ENCODE measurements at places on chromosomes 11 and 22. TPM values are rescaled to one million over a fixed set of nuclear protein-coding genes. Genes with fewer than 3 reads are reported as not detected.

The DRG1 gene
- 49.3 TPM for total RNA-seq

The FAM227A gene
- 6.5 TPM for total RNA-seq

The BSCL2 gene
- 499 TPM for total RNA-seq

The KRTAP5-1 gene
- total RNA-seq: not detected

The LMO2 gene
- 24.1 TPM for total RNA-seq

The OR5W2 gene
- not detected for total RNA-seq

The PIH1D2 gene
- total RNA-seq: 2.0 TPM

The OR5L2 gene
- total RNA-seq: not detected

The RAG1 gene
- total RNA-seq: 0.63 TPM

The SPTBN2 gene
- 223 TPM for total RNA-seq

The MPEG1 gene
- 2.2 TPM for total RNA-seq

DNA sequence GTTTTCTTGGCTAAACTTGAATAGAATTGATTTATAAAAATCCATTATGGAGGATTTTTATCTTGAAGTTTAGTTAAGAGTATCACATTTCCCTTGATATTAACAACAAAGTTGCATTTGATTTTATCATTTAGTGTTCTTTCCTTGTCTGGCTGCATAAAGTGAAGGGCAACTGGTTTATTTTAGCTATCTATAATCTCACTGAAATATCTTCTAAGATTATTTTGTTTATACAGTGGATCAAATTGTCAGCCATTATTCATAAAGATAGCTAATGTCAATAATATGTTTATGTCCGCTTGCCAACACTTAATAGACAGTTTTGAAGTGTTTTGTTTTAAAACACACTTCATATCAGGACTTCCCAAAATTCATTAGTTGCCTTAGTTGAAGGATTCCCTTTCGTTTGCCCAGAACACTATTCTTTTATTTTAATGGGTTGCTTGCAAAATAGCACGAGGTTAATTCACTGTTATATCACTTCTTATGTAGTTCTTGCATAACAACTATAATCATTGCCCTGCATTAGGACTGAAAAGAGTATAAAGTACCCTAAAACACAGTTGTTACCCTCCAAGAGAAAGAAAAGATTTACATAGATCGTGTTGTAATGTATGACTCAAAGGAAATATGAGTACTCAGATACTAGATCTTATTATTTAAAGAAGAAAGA, 73.0 kb downstream of the MSANTD4 start:
- no peak for DNase-seq

- DNase-seq: peak; percentile 66
Measured at GRCh38 chr22:50399751-50400331, 56.7 kb downstream of the PPP6R2 start.

DNA sequence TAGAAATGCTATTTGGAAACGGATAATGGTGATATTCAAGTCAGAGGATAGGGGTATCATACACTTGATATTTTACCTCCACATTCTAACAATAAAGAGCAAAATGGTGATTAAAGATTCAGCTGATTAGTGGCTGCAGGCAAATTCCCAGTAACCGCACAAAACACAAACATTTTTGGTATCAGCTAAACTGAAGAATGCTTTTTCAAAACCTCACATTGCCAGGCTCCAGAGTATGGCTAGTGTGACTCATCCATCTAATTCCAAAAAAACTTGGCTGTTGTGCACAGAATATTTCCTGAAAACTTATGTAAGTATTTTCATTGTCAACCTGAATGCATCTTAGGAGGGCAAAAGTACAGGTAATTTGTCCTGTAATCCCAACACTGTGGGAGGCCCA, 10.9 kb downstream of the SRPRA start:
- no peak for DNase-seq

DNA sequence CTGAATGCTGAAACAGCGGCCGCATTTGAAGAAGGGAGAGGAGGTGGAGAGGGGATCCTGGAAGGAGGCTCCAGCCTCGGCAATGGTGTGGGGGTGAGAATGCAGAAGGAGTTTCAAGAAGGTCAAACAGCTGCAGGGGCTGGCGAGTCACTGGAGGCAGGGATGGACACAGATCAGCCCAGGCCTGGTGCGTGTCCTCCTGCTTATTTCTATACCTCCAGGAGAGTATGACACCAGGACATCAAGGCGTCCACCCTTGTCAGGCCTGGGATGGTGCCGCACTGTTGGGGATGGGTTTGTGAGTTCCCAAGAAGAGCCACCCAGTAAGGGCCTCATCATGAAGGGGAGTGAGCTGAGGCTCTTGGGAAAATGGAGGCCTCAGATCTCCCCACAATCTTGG, 23.1 kb downstream of the IGLL1 start:
- DNase-seq: no peak

GRCh38 chr11:118799372-118799771, 8.4 kb upstream of the DDX6 start:
- DNase-seq: no peak

GRCh38 chr11:6012035-6012668, 5.4 kb upstream of the OR56A4 start:
- DNase-seq: no peak

DNA sequence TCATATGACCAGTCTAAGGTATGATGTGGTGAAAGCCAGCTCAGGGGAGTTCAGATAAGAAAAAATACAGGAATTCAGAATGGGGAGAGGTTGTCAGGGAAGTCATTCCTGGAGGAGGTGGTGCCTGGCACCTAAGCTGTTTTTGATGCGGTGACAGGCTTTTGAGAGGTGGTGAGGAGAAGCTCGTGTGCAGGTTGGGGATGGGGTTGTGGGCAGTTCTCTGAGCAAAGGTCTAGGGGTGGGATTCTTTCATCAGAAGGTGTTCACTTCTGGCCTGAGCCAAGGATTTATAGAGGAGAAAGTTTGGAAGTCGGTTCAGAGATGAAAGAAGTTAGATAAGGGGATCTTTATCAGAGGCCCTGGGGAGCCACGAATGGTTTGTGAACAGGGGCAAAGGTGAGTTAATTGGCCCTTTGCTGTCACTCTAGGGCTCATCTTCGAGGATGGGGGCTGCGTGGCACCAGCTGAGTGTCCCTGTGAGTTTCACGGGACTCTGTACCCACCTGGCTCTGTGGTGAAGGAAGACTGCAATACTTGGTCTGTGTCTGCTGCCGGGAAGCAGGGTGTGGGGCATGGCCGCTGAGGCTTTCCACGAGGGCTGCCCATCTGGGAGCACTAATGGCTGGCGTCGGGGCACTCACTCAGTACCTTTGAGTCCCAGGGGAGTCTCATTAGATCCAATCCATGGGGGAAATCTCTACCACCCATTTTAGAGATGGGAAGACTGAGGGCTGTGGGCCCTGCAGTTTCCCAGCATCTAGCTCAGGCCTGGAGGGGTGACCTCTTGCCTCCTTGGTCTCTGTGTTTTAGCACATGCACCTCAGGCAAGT, 13.4 kb downstream of the OTOG start:
- DNase-seq: no peak

GRCh38 chr11:68958211-68958610, 22.6 kb downstream of the MRGPRD start:
- DNase-seq: no peak

GRCh38 chr22:40862537-40862936, 624 bp upstream of the DNAJB7 start:
- no peak for DNase-seq

GRCh38 chr22:31155422-31155821, 4.6 kb upstream of the RNF185 start:
- no peak for DNase-seq

GRCh38 chr11:9302448-9302847, 11.9 kb downstream of the TMEM41B start:
- no peak for DNase-seq

DNA sequence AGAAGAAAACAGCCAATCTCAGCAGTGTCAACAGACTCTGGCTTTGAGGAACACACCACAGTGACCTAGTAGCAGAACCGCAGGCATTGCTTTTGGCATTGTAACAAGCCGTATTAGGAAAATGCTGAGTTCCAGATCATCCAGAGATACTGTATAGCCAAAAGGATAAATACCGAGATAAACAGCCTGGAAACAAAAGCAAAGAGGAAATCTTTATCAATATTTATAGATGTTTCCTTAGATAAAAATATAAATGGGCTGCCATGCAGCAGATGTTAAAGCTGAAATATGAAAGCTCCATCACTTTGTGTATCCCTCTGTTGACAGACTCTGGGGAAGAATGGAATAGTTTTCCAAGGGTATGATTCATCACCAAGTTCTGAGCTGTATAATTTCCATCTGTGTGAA, 98.9 kb upstream of the TP53AIP1 start:
- DNase-seq: no peak

GRCh38 chr22:32901925-32902324, 100.4 kb downstream of the TIMP3 start:
- DNase-seq: no peak

DNA sequence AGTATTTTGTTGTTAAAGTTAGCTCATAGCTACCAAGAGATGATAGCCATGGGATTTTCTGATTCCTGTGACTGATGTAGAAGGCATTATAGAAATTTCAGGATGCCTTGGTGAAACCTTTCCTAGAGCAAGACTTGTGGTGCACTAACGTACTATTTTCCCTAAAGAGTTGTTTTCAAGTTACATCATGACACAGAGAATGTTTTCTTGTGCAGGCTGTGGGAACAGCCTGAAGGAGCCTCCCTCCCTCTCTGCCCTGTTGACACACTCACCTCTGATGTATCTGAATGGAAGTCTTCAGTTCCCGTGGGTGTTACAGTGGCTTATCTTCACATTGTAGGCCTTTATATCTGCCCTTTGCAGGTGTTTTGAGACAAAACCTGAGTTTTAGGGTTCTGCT, 121.6 kb downstream of the LDLRAD3 start:
- DNase-seq: no peak

DNA sequence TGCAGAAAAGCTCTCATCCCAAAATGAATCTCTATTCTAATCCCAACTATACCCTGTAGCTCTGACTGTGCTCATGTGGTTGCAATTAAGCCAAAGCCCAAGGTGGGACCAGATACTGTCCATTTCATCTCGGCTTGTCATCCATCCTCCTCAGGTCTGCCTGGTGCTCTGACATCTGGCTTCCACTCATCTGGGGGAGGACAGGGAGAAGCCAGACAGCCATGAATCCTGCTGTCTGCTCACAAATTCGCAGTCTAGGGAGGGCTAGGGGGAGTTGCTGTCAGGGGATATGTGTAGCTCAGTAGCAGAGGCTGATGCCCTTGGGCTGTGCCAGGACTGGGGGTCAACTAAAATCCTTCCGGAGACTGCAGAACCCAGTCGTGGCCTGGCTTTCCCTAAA, 167.1 kb downstream of the ETS1 start:
- no peak for DNase-seq

GRCh38 chr11:10807493-10808234, 1.1 kb downstream of the EIF4G2 start:
- DNase-seq: peak; percentile 72

GRCh38 chr22:19234126-19234896, 55.8 kb upstream of the SLC25A1 start:
- DNase-seq: no peak

GRCh38 chr11:6258571-6259081, 1.0 kb upstream of the CCKBR start:
- no peak for DNase-seq

DNA sequence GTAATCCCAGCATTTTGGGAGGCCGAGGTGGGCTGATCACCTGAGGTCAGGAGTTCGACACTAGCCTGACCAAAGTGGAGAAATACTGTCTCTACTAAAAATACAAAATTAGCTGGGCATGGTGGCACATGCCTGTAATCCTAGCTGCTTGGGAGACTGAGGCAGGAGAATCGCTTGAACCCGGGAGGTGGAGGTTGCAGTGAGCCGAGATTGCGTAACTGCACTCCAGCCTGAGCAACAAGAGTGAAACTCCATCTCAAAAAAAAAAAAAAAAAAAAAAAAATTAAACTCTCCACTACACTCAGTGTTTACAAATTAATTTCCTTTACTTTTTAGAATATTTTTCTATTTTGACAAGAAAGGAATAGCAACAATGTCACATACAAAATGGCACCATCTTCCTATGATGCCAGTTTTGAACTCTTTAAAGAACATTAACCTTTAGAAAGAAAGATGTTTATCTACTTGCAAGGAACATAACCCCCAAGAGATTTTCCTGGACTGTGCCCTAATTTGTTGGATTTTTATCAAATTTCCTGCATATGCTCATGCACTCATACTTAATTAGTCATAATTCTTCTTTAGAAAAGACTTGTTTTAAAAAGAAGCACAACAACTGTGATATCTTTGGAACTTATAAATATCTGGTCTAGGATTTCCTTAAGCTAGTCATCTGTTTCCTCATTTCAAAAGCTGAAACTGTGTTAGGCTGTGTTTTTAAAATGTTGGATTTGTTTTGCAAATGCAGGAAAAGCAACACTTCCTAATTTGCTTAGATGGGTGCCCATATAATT, 22.6 kb upstream of the HIPK3 start:
- no peak for DNase-seq

GRCh38 chr22:41524809-41525449, 19.3 kb downstream of the POLR3H start:
- DNase-seq: peak; percentile 63

DNA sequence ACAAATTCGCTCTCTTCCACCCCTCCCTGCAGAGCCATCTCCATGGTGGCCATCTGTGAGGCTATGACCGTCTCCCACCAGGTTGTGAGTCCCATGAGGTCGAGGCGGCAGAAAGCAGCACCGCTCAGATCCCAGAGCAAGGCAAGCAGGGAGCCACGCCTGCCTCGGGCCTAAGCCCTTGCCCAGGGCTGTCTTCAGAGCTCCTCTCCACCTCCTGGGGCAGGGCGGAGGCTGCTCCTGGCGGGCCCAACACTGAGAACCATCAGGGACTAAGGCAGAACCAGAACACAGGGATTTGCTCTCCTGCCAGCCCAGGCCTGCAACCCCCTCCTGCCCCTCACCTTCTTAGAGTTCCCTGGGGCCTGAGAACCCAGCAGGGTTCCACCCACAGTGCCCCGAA, 80.9 kb upstream of the WNT11 start:
- no peak for DNase-seq

GRCh38 chr11:112017538-112017937, 7.7 kb upstream of the DLAT start:
- no peak for DNase-seq

- no peak for DNase-seq
Measured at GRCh38 chr11:85843929-85844328, 11.3 kb upstream of the CCDC83 start.

DNA sequence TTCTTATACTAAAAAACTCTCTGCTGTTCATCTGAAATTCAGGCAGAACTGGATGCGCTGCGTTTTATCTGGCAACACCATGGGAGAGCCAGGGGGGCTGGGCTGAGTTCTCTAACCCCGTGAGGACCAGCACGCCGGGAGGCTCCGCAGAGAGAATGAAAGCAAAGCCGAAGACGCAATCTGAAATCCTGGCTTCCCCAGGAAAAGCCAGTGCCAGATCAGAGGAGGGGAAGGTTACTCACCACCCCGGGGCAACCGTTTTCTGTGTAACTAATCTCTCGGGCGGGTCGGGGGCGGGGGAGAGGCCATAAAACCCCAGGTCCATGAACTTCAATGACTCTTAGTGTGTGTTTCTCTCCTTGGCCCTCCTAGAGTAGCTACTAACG, 99.4 kb downstream of the SHANK2 start:
- no peak for DNase-seq

DNA sequence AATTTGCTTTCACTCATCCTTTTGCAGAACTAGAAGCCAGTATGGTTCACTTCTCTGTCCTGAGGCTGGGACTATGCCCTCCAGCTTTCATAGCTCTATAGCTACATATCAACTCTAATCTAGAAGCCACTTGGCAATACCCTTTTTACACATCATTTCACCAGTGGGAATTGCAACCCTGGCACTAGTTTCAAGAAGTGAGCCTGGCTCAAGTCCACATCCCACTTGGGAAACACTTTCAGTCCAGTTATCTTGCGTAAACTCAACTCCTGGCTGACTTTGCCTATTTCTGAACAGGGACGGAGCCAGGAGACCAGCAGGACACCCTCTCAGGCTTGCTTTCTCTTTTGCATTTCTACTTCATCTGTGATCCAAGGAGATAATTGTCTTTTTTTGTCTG, 19.9 kb upstream of the FAT3 start:
- no peak for DNase-seq
